ENCODE measurements at places on chromosomes 16 and 17.

- DNase-seq: no peak
These were observed 12.4 kb downstream of the MRPL58 start for GRCh38 chr17:75024686-75025397.

GRCh38 chr17:63681530-63681929 lies 18.4 kb downstream of the LIMD2 start:
- no peak for DNase-seq

DNA sequence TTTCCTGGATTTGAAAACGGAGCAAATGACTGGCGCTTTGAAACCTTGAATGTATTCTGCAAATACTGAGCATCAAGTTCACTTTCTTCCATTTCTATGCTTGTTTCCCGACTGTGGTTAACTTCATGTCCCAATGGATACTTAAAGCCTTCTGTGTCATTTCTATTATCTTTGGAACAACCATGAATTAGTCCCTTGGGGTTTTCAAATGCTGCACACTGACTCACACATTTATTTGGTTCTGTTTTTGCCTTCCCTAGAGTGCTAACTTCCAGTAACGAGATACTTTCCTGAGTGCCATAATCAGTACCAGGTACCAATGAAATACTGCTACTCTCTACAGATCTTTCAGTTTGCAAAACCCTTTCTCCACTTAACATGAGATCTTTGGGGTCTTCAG lies 32.3 kb downstream of the BRCA1 start:
- no peak for DNase-seq

DNA sequence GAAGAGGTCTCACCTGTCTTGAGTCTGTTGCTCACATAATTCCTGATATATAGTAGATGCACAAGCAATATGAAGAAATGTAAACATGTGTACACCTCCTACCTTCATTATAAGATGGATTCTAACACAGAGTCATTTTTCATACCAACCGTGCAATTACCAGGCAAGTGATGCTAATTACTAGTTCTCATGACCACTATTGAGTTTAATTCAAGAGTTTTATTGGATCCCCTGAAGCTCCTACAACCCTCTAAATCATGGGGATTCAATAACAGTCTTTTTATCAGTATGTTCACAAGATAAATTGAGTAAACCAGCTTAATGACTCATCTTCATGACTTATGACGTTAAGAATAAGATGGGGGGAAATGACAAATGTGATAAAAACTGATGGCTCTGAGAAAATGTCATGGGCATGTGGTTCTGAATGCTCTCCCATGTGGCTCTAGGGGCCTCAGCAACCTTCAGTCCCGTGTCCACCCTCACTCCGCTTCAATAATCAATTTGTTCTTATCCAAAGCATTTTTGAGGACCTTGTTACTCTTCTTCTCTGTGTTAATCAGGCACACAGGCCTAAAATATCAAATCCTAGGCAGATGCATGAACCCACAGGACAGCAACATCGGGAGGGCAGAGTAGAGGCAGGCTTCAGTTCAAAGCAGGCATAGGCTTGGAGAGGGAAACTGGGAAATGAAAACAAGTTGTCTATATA lies 42.8 kb downstream of the PRAC1 start:
- no peak for DNase-seq

- no peak for DNase-seq
These were observed 26.8 kb downstream of the GNA13 start for GRCh38 chr17:65029605-65030336.

DNA sequence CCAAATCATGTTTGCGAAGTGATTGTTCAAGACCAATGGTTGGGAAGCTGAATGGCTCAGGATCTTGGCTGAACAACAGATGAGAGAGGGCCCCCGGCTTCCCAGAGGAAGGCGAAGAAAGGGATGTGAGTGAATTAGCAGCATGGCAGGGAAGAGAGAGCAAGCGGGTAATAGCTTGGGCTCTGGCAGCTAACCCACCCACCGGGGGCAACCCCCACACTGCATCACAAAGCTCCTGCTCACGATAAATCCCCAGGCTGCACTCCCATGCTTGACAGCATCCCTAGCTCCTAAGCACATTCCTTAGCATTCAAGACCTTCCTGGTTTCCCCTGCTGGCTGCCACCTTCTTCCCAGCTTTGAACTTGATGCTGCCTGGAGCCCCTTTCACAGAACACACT lies 26.2 kb upstream of the EMP2 start:
- no peak for DNase-seq

- DNase-seq: no peak
These were observed 4.0 kb downstream of the HAGHL start for GRCh38 chr16:730666-731509.

- no peak for DNase-seq
These were observed 8.4 kb upstream of the SLC47A2 start for GRCh38 chr17:19724501-19725420.

DNA sequence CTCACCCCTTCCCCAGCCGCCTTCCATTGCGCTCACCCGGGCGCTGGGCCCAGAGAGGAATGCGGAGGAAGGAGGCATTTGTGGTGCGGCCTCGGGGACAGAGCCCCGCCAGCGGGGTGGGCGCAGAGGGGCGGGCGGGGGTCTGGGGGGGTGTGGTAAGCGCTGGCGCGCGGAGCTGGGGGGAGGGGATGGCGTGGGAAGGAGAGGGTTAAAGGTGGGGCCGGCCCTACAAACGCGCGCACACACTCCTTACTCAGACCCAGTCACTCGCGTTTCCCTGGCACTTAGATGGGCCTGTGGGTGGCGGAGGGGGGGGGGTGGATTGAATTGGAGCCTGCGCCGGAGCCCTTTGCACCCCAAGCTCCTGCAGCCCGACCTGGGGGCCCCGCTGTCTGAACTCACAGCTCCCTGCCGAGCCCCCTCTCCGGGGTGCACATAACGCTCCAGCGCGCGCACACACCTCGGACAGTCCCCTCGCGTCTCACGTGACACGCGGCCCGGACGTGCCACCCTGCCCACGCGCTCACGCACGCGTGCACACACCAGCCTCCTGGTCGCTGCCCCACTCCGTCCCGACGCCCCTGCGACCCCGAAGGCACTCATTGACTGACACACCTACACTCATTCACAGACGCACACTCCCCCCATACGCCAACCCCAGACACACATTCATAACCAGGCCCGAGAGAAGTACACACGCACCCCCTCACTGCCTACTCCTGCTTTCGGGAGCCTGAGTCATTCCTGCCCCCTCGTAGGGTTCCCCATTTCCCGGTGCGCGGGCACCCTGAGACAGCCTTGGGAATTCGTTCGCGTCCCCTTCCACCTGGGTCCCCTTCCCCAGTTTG lies 844 bp downstream of the TBKBP1 start:
- no peak for DNase-seq

DNA sequence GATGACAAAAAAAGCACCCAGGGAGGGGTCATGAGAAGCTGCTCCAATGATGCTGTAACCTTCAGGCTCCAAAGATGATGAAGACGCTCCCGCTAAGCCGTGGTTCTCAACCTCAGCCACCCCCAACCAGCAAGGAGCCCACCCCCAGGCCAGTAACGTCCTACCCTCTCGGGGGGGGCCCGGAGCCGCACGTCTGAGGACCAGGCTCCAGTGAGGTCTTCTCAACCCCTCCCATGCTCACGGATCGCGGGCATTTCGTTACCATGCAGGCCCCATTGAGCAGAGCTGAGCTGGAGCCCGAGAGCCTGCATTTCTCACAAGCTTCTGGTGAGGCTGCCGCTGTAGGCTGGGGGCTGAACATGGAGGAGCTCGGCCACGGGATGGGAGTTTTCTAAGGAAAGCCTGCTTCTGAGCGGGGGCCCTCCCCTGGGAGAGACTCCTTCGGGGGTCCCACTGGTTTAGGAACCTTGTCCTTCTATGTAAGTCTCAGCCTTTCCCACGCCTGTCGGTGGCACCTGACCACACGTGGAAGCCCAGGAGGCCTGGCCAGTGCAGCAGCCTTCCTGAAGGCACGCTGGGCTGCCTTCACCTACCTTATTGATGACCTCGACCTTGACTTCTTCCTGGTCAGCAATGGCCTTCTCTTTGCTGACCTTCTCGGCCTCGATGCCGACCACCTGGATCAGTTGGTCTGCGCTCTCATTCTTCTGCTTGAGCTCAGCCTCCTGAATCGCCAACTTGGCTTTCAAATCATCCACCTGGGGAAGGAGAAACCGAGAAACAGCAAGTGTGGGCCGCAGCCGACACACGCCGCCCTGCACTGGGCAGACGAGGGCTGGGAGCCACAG lies 82.7 kb downstream of the PGS1 start:
- no peak for DNase-seq

DNA sequence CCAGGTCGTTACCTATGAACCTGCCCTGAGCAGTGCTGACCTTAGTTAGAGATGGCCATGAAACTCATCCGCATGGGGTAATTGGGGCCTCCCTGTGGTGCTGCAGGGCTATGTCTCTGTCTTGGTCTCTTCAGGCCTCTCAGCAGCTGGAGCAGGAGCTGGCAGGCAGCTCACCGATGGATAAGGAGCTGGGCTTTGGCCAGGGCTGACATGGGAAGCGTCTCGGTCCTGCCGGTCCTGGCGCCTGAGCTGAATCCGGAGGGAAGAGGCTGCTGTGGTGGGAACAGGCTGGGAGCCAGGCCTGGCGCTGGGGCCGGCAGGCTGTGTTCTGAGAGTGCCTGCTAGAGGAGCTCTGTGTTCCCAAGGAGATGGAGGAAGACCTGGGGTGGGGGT lies 10.1 kb downstream of the IL32 start:
- DNase-seq: no peak

DNA sequence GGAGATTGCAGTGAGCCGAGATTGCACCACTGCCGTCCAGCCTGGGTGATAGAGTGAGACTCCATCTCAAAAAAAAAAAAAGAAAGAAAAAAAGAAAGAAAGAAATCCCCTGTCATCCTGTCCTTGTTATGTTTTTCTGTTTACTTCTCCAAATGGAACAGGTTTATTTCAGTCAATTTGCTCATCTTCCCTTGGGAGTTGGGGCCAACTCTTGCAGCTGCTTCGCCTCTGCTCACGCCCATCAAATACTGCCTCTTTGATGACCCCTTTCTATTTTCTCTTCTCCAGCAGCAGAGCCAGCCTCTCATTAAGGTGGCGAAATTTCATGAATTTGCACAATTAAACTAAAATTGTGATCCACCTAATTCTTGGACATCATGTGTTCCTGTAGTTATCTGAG lies 173.4 kb downstream of the ZNF18 start:
- DNase-seq: no peak

- DNase-seq: no peak
These were observed 90.3 kb downstream of the USP32 start for GRCh38 chr17:60301649-60302048.

DNA sequence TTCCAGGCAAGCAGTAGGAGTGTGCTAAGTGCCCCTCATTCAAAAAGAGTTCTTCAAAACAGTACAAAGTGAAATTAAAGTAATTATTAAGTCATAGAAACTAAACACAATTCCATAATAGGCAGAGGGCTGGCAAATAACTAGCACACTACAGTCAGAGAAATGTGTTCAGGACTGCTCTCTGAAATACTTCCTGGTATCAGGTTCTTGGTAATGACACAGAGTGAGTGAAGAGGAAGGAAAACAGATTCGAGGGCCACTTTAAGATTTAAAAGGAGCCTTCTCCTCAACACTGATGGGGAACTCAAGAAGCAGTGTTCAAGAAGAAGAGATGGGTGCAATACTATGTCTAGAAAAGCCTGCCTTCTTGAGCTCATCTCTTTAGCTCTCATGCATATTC lies 139.2 kb downstream of the TOX3 start:
- no peak for DNase-seq

GRCh38 chr17:55763856-55764255 lies 13.0 kb downstream of the PCTP start:
- DNase-seq: no peak

DNA sequence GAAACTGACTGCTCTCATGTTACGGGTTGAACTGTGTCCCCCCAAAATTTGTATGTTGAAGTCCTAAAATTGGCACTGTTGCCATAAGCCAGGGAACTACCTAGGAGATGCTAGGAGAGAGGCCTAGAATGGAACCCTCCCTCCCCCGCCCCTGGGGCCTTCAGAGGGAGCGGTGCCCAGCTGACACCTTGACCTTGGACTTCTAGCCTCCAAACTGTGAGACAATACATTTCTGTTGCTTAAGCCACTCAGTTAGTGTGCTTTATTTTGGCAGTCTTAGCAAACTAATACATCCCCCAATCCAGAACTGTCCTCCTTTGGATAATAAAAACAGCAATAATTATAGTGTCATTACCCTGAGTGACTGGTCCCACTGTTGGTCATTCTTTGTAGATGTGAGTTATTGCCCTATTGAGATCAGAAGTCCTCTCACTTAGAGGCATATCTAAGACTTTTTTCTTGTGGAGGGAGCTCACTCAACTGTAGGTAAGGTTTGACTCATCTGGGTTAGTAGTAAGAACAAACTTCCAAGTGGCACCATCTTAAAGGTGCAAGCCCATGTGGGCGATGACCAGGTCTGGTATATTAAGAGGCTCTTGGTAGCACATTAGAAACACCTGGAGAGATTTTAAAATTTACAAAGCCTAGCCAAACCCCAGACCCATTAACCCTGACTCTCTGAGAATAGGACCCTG lies 93.0 kb upstream of the HLF start:
- no peak for DNase-seq

DNA sequence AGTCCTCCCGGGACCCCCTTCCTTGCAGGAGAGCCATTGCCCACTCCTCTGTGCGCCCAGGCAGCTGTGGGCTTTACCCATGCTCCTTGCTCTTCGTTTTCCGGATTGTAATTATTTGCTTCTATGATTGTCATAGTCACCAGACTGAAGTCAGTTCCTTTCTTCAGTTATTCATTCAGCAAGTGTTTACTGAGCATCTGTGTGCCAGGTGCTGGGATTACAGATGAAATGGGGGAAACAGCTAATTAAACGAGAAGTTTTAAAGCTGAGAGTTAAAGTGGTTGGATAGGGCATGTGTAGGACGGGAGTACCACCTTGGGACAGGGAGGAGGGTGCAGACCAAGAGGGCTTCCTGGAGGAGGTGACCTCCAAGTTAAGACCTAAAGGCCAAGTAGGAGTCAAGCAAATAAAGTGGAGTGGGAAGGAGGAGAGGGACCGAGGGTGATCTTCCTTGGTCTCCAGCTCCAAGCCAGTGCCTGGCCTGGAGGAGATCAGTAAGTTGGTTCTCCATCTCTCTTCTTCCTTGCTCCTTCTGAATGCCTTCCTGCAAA lies 126.6 kb downstream of the OR1D5 start:
- no peak for DNase-seq

DNA sequence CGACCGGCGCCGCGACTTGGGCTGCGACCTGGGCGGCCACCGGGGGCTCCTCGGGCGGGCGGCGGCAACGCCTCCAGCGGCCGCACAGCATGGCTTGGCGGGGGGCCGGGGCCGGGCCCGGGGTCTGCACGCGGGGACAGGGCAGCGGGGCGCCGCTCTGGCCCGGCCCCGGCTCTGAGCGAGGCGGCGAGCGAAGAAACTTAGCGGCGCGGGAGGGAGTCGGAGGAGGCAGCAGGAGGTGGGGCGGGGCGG lies at the start of gene PLCD3:
TSS of gene PLCD3 (minus strand) at position 196 of the 252 bp plus-strand sequence. CDS start at position 91, 105 bp downstream.
- no peak for DNase-seq

GRCh38 chr17:39238311-39238972 lies 12.7 kb upstream of the STAC2 start:
- peak; percentile 89 for DNase-seq
